ENCODE measurements at places on chromosomes 3 and 15. TPM values are rescaled to one million over a fixed set of nuclear protein-coding genes. Genes with fewer than 3 reads are reported as not detected.

The SCN11A gene
- not detected for total RNA-seq

The LINGO1 gene
- total RNA-seq: 18.3 TPM

The ZNF35 gene
- 4.8 TPM for total RNA-seq

GRCh38 chr3:118781839-118782238 is 252.8 kb downstream of the IGSF11 start:
- no peak for DNase-seq

- no peak for DNase-seq
These were observed 529.9 kb upstream of the ROBO1 start for GRCh38 chr3:80297720-80298119.

DNA sequence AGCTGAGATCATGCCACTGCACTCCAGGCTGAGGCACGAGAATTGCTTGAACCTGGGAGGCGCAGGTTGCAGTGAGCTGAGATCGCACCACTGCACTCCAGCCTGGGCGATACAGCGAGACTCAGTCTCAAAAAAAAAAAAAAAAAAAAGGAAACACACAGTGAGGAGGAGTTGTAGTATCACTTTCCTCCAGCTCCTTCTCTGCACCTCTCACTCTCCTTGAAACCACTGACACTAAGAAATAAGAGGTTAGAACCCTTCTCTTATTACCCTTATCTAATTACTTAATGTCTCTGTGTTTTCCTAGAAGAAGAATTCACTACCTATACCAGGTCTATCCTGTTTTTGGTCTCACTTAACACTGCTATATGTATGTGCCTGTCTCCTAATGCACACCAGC is 31.7 kb downstream of the RAB27A start:
- DNase-seq: no peak

GRCh38 chr3:183123891-183124290 is 24.6 kb upstream of the MCCC1 start:
- no peak for DNase-seq

DNA sequence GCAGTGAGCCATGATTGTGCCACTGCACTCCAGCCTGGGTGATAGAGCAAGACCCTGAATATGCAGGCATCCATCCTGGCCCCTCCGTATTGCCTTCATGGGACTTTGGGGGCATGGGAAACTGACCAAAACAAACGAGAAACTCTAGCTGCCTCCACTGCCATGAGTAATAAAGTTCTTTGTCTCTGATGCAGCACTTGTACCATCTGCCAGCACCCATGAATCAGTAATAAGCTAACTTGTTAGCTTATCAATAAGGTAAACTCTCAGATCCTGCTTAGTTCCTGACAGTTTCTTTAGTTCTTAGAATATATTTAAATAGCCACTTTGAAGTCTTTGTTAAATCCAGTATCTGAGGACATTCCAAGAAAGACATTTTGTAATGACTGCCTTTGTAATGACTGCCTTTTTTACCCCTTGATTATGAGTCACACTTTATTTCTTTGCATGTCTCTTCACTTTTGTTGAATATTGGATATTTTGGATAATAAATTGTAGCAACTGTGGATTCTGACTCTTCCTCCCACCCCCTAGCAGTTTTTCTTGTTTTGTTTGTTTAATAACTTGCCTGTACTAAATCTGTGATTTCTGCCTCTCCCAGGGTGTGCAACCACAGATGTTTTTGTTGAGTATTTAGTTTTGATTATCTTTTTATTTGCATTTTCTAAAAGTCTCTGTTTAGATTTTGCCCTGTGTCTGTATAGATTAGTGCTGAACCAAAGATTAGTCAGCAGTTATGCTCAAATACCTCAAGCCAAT is 136.9 kb downstream of the HCN4 start:
- DNase-seq: no peak
